Activated T-helper 2 cell treated with anti-CD3 and anti-CD28 coated beads, Interferon-gamma antibody, Interleukin-2, Interleukin-4, amounts not matched to agents 10 μg/mL and 5 μg/mL and 100 μg/mL, durations not matched to agents 14 hours and 24 hours and 36 hours (primary cell): ENCODE measurements at places on chromosomes 16 and 17.

DNA sequence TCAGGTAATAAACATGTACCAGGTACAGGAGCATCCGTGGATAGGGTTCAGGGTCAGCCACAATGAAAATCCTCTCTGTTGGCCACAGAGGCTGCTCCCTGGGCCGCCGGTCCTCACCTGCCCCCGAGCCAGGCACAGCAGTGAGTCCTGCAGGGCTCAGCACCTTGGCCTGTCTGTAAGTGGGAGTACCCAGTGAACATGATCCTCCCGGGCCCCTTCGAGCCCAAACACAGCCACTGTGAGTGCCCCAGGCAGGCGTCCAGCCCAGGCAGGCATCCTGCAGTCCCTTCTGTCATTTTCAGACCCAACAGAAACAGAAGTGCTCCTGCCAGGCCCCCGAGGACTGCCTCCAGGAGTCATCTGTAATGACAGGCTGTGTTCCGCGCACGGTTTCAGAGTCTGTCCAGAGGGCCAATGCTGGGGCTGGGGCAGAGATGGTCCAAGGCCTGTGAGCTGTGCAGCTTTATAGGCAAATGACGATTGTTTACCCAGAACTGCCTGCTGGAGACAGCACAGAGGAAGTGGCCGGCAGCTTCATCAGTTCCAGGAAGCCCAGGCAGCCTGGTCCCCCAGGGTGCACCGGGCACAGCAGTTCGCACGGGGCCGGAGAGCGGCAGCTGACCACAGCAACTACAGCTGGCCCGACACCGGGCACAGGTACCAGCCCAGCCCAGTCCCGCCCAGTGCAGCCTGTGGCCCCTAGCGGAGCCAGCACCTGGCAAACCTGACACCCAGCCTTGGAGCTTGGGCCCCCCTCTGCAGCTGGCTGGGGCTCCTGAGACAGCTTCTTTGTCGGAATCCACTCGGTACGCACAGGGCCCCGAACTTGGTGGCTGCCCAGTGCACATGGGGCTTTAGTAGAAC, 13.2 kb downstream of the SLC7A5 start:
- peak overlapping the region; percentile 81 for H3K27ac ChIP-seq
- H3K27me3 ChIP-seq = no peaks in the 10 kb centered on the region
- DNase-seq = peak; percentile 29
- peaks cover 87% of the 10 kb centered on the region for H3K36me3 ChIP-seq
- H3K4me3 ChIP-seq = peak overlapping the region; percentile 60
- H3K4me1 ChIP-seq = peaks cover 57% of the 10 kb centered on the region

DNA sequence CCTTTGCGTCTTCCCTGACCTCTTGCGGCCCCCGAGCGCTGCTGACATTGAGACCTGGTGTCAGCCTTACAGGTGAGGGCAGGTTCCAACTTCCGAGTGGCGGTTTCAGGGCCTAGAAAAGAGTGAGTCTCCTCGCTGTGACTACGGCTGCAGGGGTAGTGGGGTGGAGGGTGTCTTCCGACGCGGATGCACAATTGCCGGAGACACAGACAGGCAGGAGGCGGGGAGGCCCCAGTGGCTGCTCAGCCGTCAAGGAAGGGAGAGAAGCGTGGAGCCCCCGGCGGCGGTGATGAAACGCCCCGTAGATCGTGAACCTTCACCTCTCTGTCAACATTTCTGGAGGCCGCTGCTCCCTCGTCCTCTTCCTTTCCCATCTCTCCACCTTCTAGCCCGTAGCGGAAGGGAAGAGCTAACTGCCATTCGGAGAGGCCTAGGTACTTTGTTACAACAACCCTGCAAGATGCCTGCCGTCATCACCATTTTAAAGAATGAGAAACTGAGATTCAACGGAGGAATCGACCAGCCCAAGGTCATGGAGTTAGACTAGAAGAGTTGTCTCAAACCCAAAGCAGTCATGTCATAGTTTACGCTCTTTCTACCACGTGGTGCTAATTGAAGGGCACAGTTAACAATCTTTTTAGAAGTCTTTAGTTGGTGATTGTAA, 485 bp downstream of the DNAJA3 start:
- H3K4me3 ChIP-seq = peak overlapping the region; percentile 98
- H3K27ac ChIP-seq = peak overlapping the region; percentile 100
- peaks cover 32% of the 10 kb centered on the region for H3K36me3 ChIP-seq
- no peaks in the 10 kb centered on the region for H3K27me3 ChIP-seq
- peaks cover 23% of the 10 kb centered on the region for H3K4me1 ChIP-seq
- no peak for DNase-seq

GRCh38 chr17:72618001-72618509, 474.4 kb downstream of the SLC39A11 start:
- H3K27ac ChIP-seq = no peak overlapping the region
- H3K36me3 ChIP-seq = no peaks in the 10 kb centered on the region
- peaks cover 53% of the 10 kb centered on the region for H3K27me3 ChIP-seq
- H3K4me1 ChIP-seq = peaks cover 18% of the 10 kb centered on the region
- peak; percentile 48 for DNase-seq
- H3K4me3 ChIP-seq = peak overlapping the region; percentile 56

DNA sequence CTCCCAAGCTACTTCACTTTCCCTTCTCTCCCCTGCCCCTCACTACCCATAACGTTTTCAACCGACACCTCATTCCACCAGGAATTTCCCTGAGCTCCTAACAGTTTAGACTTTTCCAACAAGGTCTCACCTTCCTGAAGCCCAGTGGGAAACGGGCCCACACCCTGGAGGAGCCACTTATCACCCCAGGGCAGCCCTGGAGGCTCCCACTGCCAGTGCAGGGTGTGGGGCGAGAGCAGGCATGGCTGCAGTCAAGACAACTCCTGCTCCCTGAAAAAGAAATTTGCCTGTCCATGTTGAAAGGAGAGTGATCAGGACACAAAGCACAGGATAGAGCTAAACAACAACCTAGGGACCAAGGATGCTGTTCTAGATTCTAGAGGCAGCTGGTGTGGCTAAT, 1.7 kb upstream of the CCNF start:
- peak overlapping the region; percentile 87 for H3K4me3 ChIP-seq
- no peak for DNase-seq
- H3K27me3 ChIP-seq = no peaks in the 10 kb centered on the region

GRCh38 chr17:79033046-79033616, 9.2 kb downstream of the C1QTNF1 start:
- no peak for DNase-seq
- no peaks in the 10 kb centered on the region for H3K4me1 ChIP-seq
- no peak overlapping the region for H3K4me3 ChIP-seq
- H3K27ac ChIP-seq = no peak overlapping the region
- no peaks in the 10 kb centered on the region for H3K36me3 ChIP-seq

DNA sequence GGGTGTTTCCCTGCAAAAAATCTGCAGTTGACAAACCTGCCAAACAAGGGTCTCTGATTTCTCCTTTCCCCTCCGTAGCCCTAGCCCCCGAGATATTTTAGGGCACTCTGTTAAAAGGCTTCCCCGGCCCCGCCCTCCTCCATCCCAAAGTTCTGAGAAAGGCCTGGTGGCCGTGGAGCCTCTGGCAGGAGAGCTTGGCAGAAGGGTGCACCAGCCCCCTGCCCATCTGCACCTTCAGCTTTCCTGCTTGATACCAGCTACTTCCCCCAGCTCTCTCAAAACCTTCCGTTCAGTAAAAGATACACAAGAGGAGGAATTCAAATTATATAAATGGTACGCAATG, 711 bp upstream of the CANT1 start:
- peaks cover 17% of the 10 kb centered on the region for H3K36me3 ChIP-seq
- peak overlapping the region; percentile 82 for H3K4me3 ChIP-seq
- H3K4me1 ChIP-seq = peaks cover 37% of the 10 kb centered on the region

DNA sequence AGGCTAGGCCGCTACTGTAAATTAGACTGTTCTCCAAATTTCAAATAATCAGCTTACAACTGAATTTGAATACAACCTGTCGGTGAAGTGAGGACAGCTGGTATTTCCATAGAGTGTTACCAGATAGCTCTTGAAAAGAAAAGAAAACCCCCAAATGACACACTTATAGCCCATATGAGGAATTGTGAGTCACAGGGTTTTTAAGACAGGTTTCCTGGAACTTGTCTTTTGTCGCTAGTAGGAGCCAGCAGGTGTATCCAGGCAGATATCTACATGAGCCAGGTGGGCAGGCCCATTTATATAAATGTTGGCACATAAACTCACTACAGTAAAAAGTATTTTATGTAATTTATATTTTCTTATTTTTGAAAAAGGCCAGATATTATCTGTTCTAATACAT, 24.0 kb downstream of the TNRC6A start:
- H3K4me1 ChIP-seq = peaks cover 34% of the 10 kb centered on the region
- peak overlapping the region; percentile 20 for H3K27ac ChIP-seq
- no peak overlapping the region for H3K4me3 ChIP-seq
- peaks cover 28% of the 10 kb centered on the region for H3K36me3 ChIP-seq
- no peaks in the 10 kb centered on the region for H3K27me3 ChIP-seq

GRCh38 chr17:66240013-66240412, 10.8 kb upstream of the APOH start:
- peaks cover 12% of the 10 kb centered on the region for H3K27me3 ChIP-seq
- no peak for DNase-seq
- H3K27ac ChIP-seq = no peak overlapping the region
- no peak overlapping the region for H3K4me3 ChIP-seq
- H3K4me1 ChIP-seq = peaks cover 2% of the 10 kb centered on the region

DNA sequence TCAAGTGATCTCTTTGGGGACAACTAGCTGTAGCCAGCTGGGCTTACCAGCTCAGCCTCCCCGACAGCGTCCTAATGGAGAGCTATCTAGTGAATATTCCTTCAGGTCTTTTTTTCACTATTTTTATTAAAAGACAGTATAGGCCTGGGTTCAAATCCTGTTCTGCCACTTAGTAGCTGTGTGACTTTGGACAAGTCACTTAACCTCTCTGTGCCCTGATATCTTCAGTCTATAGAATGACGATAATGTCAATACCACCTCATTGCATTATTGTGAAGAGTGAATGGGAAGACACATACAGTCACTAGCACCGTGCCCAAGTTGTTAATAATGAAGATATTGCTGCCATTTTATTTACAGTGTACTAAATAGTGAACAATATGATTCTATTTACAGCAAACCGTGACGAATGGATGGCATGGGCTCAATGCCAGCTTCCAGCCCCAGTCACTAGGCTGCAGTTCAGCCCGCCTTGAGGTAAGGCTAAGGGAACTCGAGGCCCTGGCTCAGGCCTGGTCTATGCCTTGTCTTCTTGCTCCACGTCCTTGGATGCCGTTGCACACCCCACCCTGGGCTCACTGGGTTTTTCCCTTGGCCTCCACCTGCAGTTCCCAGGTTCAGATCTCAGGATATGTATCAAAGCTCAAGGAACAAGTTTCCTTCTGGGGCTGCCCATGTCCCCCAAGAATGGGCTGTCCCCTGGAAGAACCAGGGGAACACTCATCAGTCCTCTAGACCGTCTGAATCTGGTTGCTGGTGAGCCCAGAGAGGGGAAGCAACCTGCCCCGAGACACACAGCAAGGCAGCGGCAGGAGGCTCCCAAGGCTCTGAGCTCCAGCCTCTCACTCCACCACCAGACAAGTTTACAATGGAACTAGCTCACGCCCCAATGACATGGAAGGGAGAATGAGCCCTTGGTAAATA, 95.4 kb upstream of the TNRC6C start:
- no peak for DNase-seq
- peaks cover 4% of the 10 kb centered on the region for H3K4me1 ChIP-seq
- H3K27me3 ChIP-seq = peaks cover 14% of the 10 kb centered on the region
- no peaks in the 10 kb centered on the region for H3K36me3 ChIP-seq

DNA sequence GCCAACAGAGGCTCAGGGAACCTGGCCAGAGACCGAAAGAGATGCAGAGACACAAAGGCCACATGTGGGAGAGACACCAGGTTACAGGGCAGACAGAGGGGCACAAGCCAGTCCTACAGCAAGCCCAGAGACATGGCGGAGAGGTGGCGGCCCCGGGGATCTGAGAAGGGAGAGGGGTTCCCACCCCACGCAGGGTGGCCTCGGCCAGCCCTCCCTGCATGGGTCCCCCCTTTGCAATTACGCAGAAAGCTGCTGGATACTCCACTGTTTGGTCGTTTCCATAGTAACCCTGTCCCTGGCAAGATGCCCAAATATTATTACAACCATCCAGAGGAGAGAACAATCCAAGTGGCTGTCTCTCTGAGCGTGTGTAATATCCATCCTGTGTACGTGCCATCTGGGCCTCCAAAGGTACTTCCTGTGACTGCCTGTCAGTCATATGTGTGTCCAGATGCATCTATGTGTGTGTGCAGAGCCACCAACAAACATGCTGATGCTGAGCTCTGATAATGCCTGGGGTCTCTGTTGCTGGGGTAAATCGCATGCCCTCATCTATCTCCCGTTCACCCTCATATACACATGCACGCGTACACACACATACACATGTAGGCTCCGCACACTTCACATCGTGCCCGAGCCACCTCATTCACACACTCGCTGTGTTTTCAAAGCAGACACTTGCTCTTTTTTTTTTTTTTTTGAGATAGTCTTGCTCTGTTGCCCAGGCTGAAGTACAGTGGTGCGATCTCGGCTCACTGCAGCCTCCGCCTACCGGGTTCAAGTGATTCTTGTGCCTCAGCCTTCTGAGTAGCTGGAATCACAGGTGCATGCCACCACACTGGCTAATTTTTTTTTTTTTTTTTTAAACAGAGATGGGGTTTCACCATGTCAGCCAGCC, 5.5 kb downstream of the PCGF2 start:
- H3K4me3 ChIP-seq = no peak overlapping the region
- DNase-seq = no peak
- peaks cover 13% of the 10 kb centered on the region for H3K27me3 ChIP-seq
- peaks cover 21% of the 10 kb centered on the region for H3K4me1 ChIP-seq
- H3K27ac ChIP-seq = peak overlapping the region; percentile 1

DNA sequence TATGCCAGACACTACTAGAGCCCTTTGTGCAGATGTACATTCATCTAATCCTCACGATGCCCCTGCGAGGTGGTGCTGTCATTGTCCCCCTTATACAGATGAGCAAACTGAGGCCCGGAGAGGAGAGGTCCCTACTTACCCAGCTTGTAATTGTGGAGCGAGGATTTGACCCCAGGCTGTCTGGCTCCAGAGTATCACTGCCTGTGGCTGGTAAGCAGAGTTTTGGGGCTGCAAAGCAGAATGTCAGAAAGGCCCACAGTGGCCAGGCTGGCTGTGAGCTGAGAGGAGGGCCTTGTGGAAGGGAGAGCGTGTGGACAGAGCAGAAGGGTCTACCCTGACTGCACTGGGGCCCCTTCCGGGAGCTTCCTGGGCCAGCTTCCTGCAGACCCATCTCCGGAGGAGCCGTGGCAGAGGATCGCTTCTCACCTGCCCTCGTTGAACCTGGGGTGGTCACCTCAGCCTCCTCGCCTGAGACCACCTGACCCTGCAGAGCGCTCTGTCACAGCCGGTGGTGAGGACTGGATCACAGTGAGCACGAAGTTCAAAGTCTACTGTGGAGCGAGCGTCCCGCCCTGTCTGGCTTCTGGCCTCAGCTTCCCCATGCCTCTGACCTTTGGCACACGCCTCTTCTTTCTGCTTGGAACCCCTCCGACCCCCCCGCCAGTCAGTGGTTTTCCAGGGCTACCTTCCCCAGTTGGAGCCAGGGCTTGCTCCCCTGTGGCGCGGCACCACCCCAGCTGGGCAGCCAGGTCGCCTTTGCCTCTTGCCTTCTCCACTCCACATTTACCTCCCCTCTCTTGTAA, 12.1 kb downstream of the CMIP start:
- no peak for DNase-seq
- no peaks in the 10 kb centered on the region for H3K27me3 ChIP-seq
- peak overlapping the region; percentile 19 for H3K27ac ChIP-seq
- H3K4me3 ChIP-seq = no peak overlapping the region
- H3K4me1 ChIP-seq = peaks cover 52% of the 10 kb centered on the region
